EH (cell line): ENCODE measurements at places on chromosomes 7 and 10.

GRCh38 chr10:1465993-1466764 is 271.1 kb downstream of the ADARB2 start:
- no peak for DNase-seq

- peak; percentile 93 for DNase-seq
Measured at GRCh38 chr10:33337326-33337957, 3.0 kb upstream of the NRP1 start.

GRCh38 chr10:52376694-52377354 is 62.7 kb downstream of the DKK1 start:
- DNase-seq: no peak

GRCh38 chr7:27173956-27174873 is at the start of gene HOXA10:
Gene HOXA10, minus strand, starts transcription at chr7:27174320. Its CDS starts 14 bp downstream, at chr7:27174306.
- DNase-seq: peak; percentile 82

GRCh38 chr10:30454744-30455510 is 20.9 kb downstream of the MAP3K8 start:
- peak; percentile 97 for DNase-seq

- DNase-seq: no peak
Measured at GRCh38 chr7:2896131-2896530, 52.0 kb upstream of the GNA12 start.

DNA sequence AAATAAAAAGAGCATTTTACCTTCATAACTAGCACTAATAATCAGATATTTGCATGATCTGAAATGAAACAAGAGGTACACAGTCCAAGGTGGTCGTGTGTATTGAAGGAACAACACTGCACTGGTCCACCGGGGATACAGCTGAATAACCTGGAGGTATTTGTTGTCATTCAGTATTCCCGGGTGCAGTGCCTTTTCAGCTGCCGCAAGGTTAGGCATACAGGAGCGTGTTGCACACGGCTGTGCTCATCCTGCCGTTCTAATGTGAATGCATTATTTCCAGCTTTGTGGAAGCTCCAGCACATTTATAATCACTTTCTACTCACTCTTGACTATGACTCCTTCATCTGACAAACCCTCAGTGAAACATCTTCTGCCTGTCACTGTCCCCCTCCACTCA is 377.8 kb downstream of the GFRA1 start:
- no peak for DNase-seq

GRCh38 chr7:87170828-87171227 is 18.6 kb downstream of the DMTF1 start:
- no peak for DNase-seq

- DNase-seq: no peak
Measured at GRCh38 chr7:138248609-138249008, 172.3 kb downstream of the AKR1D1 start.

GRCh38 chr10:98107644-98108430 is 26.6 kb upstream of the R3HCC1L start:
- DNase-seq: no peak

- DNase-seq: no peak
Measured at GRCh38 chr7:13041368-13041988, 354.0 kb downstream of the ARL4A start.

DNA sequence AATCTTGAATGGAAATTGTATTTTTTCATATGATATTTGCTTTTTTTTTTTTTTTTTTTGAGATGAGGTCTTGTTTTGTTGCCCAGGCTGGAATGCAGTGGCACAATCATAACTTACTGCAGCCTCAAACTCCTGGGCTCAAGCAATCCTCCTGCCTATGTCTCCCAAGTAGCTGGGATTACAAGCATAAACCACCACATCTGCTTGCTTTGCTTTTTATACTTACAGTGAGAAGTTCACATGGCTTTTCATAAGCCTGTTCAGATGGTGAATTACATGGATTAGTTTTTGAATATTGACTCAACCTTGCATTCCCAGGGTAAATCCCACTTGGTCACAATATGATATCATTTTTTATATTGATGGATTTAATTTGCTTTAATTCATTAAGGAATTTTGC is 22.0 kb downstream of the LRRD1 start:
- no peak for DNase-seq

GRCh38 chr7:149450821-149451220 is 10.0 kb downstream of the ZNF777 start:
- no peak for DNase-seq

DNA sequence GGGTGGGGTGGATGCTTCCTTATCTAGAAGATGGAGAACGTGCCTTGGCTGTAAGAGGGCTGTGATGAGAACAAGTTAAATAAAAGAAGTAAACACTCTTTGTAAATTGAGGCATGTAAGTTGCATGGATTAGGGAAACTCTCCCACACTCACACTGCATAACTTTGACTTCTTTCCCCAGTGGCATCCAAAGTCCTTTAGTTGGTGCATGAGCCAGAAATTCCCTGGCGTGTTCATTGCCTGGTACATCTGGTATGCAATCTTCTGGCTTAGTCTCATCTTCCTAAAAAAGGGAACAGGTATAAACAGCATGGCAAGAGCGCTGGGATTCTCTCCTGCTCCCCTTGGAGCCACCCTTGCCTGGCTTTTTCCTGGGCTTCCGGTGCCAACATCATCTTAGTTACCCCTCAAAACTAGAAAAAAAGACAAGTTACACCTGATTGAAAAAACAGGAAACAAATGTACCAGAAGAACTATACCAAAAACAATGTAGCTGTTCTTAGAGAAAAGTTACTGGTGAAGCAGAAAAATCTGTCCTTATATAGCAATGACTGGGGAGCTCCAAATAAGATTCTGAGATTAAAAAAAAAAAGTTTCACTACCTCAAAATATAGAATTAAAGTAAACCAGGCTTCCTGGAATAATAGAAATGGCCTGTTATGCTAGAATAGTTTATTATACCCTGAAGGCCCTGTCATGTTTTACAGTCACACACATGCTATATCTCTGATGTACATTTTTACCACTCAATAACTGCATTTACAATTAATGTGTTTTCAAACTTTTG is 9.9 kb downstream of the RP9 start:
- DNase-seq: no peak

DNA sequence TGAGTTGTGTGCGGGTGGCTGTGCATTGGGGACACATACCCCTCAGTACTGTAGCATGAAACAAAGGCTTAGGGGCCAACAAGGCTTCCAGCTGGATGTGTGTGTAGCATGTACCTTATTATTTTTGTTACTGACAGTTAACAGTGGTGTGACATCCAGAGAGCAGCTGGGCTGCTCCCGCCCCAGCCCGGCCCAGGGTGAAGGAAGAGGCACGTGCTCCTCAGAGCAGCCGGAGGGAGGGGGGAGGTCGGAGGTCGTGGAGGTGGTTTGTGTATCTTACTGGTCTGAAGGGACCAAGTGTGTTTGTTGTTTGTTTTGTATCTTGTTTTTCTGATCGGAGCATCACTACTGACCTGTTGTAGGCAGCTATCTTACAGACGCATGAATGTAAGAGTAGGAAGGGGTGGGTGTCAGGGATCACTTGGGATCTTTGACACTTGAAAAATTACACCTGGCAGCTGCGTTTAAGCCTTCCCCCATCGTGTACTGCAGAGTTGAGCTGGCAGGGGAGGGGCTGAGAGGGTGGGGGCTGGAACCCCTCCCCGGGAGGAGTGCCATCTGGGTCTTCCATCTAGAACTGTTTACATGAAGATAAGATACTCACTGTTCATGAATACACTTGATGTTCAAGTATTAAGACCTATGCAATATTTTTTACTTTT is 1.8 kb downstream of the DDIT4 start:
- no peak for DNase-seq

GRCh38 chr10:3879073-3879472 is 94.1 kb upstream of the KLF6 start:
- DNase-seq: no peak

DNA sequence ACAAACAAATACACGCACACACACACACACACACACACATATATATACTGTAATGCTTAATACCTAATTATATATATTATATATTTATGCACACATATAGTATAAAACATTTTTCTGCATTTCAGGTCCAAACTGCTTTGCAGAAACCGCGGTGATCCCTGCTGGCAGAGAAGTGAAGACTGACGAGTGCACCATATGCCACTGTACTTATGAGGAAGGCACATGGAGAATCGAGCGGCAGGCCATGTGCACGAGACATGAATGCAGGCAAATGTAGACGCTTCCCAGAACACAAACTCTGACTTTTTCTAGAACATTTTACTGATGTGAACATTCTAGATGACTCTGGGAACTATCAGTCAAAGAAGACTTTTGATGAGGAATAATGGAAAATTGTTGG is 138.5 kb downstream of the VWC2 start:
- DNase-seq: no peak

- no peak for DNase-seq
Measured at GRCh38 chr7:42832667-42833066, 79.2 kb downstream of the C7orf25 start.

- DNase-seq: peak; percentile 70
Measured at GRCh38 chr7:131381069-131381838, 53.6 kb downstream of the MKLN1 start.

GRCh38 chr7:38369816-38370493 is 96.5 kb upstream of the TARP start:
- DNase-seq: peak; percentile 78

- DNase-seq: peak; percentile 38
Measured at GRCh38 chr7:101686030-101686429, 56.9 kb upstream of the MYL10 start.

DNA sequence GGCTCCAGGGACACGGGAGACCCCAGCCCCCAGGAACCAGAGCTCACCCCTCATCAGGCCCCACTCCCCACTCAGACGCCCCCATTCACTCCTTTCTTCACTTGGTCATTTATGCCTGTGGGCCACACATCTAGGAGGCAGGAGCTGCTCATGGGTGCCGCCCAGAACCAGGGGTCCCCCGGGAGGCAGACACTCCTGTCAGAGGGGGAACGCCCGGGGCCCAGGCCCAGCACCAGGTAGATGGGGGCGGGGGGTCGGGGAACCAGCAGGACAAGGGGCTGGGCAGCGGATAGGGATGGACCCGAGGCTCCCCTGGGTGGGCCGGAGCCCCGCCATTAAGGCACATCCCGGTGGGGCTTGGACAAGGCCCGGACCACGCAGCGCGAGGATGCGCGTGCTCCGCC is 11.8 kb downstream of the CALY start:
- DNase-seq: no peak

DNA sequence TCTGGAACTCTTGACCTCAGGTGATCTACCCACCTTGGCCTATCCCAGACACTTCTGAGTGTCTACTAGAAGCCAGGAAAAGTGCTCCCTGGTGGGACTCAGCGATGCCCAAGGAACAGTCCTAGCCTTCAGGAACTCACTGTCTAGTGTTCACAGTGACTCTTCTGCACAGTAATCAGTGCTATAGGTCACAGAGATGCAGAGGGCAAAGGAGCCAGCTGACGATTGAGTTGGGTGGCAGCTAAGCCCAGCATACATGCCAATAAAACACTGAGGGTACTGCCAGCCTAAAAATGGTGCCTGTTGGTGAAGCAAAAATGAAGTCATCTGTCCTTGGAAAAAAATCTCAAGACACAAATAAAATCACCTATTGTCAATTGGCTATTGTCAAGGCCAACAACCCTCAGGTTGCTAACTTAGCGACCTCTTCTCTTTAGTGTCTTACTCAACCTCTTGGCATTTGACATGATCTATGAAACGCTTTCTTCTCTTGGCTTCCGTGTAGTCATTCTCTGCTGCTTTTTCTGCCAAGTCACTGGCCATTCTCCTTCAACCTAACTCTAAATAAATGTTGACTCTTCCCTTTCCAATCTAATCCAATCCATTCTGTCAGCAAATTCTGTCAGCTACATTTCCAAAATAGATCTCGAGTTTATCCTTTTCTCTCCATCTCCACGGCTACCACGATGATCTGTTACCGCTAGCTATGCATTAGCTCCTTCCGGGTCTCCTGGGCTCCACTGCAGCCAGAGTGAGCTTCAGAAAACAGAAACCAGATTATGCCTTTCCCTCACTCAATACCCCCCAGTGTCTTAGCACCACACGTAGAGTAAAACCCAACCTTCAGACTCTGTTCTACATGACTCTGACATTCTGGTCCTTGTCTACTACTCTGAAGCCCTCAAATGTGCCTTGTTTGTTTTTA is 99.2 kb downstream of the ATXN7L1 start:
- peak; percentile 62 for DNase-seq

DNA sequence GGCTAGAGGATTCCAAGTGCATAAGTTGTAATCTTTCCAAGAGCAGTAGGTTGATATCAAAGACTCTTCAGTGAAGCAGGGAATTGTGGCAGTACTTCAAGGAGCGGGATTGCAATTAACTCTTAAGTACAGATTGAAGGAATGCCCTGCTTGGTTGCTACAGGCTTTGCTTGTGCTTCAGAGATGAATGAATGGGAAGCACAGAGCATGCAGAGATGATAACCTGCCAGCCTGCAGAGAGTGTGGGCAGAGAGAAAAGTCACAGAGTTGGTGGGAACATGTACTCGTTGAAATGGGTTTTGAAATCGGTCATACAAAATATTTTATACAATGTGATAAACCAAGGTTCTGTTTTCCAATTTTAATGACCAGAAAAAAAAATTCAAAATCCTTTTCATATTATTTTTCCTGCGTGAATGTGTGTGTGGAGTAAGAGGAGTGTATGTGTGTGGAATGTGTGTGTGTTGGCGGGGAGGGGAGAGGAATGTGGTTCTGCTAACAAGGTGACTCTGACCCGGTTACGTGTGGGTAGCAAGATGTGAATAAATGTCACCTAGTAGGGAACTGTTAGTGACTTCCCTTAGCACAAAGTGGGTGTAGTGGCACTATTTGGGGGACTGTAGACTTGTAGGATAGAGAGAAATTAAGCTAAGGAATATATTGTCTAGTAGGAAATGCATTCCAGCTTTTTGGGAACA is 697.8 kb downstream of the GATA3 start:
- DNase-seq: no peak

DNA sequence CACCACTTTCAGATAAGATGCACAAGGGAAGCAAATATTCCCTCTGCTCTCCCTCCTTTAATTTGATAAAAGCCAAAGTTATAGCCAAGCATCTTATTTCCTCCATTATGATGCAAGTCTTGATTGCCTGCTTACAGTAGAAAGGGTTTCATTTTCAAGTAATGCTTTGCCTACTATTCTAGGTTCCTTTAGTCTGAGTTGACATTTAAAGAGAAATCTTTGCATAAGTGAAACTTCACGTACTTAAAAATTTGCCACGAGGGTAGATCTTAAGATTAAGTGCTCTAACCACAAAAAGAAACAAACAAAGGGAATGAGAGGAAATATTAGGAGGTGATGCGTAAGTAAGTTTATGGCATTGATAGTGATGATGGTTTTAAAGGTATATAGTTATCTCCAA is 78.1 kb upstream of the VWDE start:
- DNase-seq: no peak

DNA sequence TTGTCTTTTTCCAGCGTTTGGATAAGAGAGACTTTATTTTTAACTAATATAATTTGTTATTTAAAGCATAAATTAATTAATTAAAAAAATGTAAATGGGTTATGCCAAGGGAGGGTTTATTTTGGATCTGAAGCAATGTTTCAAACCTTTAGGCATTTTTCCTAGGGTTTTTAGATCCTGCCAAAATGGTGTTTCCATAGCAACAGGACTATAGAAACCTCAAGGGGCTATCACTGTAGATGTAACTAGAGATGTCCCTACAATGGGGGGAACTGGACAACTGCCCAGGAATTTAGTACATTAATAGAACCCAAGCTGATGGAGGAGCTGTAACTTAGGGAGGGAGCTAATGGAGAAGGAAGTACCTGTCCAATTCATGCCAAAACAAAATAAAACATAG is 57.3 kb downstream of the SLC39A12 start:
- no peak for DNase-seq
